ENCODE measurements at places on chromosomes 4 and X.

DNA sequence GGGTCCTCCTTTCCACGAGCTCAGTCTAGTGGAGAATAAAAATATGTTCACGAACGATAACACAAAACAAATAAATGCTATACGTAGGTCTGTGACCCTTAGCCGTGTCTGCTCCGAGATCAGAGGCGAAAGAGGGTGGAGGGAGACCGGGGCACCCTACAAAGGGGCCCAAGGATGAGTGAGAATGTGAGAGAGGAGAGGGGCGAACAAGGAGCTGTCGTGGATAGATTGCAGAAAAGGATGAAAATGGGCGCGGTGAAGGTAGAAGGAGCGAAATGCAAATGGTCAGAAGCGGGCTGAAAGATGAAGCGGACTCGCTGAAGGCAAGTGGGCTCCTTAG is 6.2 kb upstream of the ZBTB33 start:
- no peak for DNase-seq

- DNase-seq = no peak
Observed at GRCh38 chrX:150715184-150715583, 22.0 kb downstream of the MTMR1 start.

DNA sequence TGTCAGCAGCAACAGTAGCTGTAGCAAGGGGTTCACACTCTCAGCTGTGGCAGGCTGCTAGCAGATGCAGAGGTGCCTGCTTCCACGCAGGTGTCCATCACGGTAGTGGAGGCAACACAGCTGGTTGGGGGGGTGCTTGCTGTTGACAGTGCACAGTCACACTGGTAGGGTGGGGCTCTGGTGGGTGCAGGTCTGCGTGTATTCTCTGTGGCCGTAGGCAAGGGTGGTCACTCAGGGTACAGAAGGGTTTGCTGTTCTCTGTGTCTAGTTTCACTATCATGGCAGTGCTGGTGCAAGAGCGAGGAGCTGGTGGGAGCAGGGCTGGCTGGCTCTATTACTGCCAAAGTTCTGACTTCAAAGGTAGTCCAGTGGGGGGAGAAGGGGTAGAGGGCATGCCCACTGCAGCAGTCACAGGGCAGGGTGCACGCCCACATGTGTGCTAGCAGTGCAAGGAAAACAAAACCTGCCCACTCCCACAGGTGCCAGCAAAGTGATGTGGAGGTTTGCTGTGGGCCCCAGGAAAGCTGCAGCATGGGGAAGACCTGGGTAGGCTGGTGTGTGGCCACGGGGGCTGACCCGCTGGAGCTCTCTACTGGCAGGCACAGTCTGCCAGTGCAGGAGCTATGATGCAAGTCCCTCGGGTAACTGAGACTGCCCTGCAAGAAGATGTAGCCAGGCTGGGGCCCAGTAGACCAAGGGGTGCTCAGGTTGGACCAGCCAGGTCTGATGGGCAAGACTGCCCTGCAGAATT is 21.6 kb upstream of the WDR17 start:
- DNase-seq = no peak

DNA sequence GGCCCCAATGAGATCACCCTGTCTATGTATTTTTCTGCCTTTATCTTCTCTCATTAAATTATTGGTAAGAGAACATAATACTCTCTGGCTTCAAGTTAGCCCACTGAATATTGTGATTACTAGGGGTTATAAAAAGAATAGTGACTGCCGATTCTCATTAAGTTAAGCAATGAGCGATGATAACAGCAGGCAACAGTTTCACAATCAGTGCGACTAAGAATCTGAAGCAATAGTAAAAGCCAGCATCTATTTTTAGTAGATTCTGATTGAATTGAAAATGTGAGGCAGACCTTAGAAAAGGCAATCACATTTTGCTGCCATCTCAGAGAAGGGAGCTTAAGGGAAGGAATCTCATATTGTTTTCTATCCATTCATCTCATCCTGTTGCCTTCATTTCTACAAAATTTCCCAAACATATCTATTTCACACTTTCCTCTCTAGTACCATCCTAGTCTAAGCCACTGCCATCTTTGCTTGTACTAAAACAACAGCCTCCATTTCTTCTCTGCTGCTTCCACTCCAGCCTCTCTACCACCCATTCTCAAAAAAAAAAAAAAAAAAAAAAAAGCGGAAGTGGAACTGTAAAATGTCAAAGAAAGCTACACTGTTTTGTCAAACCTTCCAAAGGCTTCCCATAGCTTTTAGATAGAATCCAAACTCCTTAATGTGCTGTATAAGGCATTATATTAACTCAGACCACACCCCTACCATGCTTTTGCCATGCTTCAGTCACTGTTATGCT is 17.4 kb downstream of the GABRA4 start:
- no peak for DNase-seq

DNA sequence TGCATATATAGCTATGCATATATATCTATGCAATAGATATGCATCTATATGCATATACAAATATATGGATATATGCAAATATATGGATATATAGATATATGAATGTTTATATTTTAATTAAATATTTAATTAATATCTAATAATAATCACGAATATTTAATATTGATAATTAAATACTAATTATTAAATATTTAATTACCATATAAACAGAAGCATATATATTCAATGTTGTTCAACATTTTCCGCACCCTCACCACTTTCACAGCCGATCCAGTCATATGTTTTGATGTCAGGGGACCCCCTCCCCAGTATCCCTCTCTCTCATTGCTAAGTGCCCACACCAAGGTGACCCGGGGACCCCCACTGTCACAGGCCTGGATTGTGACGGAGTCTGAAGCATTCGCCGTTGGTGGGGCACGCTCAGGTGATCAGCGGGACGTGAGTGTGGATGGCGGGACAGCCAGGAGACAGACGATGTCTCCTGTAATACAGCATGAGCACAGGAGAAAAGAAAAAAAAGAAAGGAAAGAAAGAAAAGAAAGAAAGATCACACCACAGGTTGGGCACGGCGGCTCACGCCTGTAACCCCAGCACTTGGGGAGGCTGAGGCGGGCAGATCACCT is 199.7 kb downstream of the CRLF2 start:
- no peak for DNase-seq

DNA sequence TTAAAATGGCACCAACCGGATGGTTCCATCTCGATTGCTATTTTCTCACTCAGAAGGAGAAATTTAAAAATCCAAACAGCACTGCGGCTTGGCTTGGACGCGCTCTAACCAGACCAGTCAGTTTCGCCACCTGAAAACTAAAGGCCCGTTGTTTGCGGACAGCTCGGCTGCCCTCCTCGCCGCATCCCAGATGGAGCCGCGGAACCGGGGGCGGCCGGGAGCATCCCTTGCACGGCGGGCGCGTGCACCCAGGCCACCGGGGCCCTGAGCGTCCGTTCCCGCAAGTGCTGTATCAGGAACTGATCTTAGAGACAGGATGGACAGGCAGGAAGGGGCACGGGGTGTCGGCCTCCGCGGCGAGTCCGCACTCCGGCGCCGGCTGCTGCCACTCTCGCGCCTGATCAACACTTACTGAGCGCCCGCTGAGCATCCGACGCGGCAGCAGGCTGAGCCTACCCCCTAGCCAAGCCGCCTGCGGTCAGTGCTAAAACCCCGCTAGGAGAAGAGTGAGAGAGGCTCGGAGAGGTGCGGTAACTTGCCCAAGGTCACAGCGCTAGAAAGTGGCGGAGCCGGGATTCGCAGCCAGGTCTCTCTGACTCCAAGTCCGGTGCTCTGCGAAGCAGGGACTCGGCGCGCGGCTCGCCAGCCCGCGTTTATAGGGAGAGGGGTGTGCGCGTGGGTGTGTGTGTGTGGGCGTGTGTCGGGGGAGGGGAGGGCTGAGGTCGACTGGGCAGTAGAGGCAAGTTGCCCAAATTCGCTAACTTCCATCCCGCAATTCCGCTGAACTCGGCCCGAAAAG is at the start of gene CITED1:
Gene CITED1 (minus strand): TSS at position 629 of the 799 bp plus-strand sequence. CDS start 3,045 bp downstream, outside the sequence.
- no peak for DNase-seq

DNA sequence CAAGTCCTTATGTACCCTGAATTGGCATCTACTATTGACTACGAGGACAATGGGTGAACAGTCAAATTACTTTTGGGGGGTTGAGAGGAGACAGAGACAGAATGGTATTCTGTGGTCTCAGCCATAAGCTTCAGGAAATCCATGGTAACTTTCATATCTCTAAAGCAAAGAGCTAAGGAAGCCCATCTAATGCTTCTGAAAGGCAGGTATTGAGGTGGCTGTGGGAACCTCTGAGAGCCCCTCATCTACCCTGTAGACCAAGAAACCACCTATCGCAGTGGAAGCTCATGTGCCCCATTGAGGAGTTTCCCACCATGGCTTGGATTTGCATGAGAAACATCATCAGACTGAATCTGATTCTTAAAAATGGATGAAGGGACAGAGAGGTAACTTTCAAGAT is 23.1 kb upstream of the BMP2K start:
- no peak for DNase-seq

GRCh38 chr4:115923152-115923551 is 809.7 kb upstream of the NDST4 start:
- no peak for DNase-seq

DNA sequence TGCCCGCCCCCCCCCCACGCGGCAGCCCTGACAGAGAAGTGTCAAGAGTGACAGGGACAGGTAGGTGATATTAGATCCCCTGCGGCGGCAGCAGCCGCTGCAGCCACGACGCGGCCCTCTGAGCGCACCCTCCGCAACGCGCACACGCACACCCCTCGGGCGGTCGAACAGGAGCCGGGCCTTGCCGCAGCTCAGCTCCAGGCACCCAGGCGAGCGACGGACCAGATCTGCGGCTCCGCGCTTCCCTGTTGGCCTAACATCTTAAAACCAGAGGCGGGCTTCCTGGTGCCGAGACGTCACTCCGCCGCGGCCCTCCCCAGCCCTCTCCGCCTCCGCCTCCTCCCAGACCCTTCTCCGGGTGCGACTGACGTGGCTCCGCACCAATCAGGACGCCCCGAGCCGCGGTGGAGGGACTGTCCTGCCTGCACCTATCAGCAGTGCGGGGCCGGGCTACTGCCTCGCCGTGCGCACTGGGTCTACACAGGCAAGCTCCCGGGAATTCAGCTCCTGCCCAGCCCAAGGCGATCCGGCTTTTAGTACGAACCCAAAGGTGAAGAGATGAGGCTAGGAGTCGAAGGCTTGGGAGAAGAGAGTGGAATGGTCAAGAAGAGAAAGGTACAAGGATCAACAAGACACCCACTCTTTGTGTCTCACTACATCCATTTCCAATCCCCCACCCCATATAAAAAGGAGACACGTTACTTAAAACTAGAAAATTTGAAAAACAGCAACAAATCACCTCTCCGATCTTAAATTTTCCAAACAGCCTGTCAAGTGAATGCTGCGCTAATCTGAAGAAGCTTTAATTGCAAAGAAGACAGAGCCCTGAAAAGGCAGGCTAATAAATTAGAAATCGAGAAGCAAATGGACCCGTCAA is at the start of gene PITX2:
Gene PITX2 (minus strand): TSS at position 237 of the 877 bp plus-strand sequence. CDS start 617 bp downstream, outside the sequence.
- peak; percentile 87 for DNase-seq

GRCh38 chr4:104575278-104575677 is 80.6 kb upstream of the CXXC4 start:
- no peak for DNase-seq

GRCh38 chrX:40237731-40238178 is 140.0 kb upstream of the BCOR start:
- DNase-seq = no peak

DNA sequence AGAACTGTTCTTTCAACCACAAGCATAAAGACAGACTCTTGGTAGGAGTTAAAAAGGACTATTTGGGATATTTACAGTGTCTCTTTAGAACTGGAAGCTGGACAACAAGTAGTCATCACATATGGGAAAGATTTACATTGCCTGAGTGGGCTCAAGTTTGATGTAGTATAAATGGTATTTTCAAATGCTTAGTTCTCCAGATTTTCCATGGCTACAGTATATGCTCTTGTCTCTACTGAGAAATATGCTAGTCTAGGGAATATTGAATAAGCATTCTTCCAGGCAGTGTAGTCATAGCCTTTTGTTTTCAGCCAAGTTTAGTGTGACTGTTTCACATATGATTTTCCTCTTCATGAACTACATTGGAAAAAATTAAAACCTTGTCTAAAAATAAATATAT is 315.6 kb downstream of the ARHGAP24 start:
- DNase-seq = no peak

- no peak for DNase-seq
Observed at GRCh38 chr4:181261279-181261678, 981.9 kb upstream of the TENM3 start.

GRCh38 chr4:187103351-187103750 is 379.7 kb upstream of the FAT1 start:
- peak; percentile 28 for DNase-seq

GRCh38 chr4:150662686-150663085 is 80.7 kb downstream of the MAB21L2 start:
- no peak for DNase-seq

DNA sequence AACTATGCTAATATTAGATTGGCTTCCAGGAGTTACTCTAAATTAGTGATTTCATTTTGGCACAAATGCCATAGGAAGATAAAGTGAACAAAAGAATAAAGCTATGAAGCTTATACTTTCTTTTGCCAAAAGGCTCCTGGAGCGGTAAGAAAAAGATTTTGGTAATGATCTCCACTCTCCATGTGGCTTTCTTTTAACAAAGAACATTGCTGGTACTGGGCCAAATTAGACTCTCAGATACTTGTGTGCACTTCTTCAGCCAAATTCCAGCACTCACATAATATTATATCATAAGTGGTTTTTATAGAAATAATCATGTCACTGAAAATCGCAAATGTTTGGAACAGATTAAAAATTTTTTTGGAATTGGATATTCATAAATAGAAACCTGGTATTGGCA is 142.4 kb upstream of the FGF13 start:
- DNase-seq = no peak

GRCh38 chr4:130646886-130647285 is 1550.9 kb downstream of the C4orf33 start:
- no peak for DNase-seq

DNA sequence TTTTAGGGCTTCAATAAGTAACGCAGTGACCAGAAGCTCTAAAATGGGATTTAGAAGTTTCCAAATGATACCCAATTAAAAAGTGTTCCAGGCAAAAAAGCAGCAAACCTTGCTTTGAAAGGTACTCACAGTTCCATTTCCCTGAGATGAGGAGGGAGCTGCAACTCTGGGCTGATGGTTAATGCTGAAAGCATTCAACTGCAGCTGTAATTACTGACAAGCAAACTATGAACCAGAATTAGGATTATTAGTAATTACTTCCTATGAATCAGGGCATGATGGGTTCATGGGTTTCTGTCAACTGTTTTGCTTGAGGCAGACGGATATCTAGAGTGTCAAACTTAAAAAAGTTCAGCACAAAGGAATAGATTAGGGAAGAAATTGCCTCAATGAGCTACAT is 357.4 kb downstream of the STIM2 start:
- DNase-seq = no peak

DNA sequence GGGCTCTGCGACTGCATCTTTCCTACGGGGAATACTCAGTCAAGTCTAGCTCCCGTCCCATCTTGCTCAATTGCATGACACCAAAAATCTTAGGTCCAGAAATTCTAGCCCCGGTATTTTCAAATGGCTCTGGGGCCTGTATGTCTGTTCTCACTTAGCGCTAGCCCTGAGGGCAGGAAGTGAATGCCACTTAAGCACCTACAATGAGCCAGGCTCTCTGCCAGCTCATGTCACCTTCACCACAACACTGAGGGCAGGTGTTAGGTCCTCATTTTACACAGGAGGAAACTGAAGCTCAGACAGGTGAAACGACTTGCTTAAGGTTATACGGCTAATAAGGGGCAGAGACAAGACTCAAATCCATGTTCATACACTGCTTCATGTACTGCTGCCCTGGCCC is 282.8 kb downstream of the PPP1R2C start:
- peak; percentile 34 for DNase-seq

- DNase-seq = no peak
Observed at GRCh38 chr4:57425610-57426009, 315.4 kb upstream of the IGFBP7 start.
